ENCODE measurements at places on chromosomes 6 and 20.
A peak's percentile ranks its signal among the peaks of the same experiment; 100 is the strongest.

DNA sequence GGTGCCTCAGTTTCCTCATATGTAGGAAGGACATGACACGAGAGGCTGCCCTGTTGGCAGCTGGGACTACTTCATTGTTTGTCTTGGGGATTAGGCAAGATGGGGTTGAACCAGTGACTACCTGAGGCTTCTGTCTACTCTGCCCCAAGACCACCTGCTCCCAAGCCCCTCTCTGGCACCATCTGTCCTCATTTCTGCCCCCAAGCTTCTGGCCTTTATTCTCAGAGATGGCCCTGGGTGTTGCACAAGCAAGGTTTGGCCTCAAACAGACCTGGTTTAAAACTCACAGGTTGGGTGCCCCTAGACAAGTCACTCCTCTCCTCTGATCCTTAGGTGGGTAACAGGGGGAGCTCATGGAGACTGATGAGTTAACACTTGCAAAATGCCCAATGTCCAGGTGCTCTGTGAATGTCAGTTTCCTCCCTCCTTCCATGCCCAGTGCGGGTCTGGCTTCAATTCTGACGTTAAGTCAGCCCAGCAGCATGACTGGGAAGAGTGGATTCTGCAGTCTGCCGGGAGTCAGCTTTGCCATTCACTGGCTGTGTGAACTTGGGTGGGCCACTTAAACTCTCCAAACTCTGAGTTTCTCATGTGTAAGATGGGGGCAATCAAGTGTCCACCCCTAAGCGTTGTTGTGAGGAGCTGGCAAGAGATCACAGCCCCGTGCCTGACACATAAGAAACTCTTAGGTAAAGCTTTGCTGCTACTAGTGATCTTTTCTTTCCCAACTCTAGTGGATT lies 84.5 kb upstream of the TOX2 start:
- no peak for DNase-seq

DNA sequence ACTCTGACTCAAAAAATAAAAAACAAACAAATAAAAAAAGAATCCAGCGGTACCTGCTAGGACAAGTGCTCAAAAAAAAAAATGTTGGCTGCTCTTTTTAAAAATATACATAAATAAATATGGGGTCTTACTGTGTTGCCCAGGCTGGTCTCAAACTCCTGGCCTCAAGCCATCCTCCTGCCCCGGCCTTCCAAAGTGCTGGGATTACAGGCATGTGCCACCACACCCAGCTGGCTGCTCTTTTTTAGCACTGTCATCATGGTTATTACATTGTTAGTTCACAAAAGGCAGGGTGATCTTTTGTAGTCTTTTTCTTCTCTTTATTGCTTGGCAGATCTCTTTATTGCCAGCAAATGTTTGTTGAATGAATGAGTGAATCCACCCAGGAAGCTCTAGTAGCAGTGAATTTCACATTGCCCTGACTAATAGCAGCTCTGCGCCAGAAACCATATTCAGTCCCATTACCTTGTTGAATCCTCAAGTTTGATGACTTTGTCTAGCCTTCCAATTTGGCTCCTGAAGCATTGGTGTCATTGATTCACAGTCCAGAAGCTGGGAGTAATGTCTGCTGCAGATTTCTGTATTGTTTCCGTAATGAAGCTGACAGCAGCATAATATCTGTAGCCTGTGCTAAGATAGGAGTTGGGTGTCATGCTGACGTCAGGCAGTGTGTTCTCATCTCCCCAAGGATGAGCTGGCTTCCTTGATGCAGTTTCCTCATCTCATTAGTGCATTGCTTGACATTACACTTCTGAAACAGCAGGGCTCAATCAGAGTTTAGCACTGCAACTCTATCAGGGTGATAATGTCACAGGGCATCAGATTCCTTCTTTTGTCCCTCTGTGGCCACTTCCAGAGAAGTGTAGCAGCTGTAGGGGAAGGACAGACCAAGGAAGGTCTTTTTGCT lies 84.9 kb upstream of the TGM3 start:
- DNase-seq, result no peak

DNA sequence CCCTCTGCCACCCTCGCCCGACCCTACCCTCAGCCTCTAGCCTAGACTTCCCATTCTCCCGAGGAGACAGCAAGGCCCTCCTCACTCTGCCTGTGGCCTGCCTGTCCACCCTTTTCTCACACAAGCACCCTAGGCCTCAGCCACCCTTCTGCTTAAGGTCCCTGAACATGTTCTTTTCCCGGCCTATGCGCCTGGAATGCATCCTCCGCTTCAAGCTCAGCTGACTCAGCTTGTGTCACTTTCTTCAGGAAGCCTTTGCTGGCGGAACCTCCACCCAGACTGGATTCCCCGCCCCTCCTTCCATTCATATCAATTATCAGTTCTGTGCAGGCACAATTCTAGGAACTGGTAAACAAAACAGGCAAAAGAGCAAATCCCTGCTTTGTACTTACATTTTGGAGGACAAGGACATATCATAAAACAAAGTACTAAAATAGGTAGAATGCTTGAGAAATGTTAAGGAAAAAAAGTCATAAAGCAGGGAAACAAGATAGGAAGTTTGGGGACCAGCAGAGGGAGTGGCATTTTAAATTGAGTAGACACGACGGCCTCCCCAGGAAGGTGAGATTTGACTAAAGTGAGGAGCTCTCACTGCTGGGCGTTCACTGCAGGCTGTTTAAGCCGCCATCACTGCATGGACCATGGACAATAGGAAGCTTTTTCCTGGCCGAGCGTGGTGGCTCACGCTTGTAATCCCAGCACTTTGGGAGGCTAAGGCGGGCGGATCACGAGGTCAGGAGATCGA lies 17.9 kb upstream of the SNHG17 start:
- DNase-seq, result no peak

GRCh38 chr6:20234136-20234535 lies 21.9 kb upstream of the MBOAT1 start:
- DNase-seq, result no peak

DNA sequence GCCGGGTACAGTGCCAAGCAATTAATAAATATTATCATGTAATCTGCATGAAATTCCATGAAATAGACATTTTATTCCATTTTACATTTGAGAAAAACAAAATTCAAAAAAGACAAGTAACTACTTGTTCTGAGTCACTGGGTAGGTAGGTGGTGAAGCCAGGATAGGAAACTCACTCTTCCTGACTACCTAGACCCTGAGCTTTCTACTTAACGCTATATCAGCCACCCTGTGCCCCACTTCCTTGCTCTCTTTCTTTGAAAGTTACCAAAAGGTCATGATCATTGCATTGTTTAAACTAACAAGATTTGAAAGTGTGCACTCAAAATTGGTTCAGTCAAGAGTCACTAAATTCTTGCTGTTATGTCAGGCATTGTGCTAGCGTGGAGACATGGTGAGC lies 235.7 kb downstream of the CD83 start:
- no peak for DNase-seq

GRCh38 chr6:3231247-3232016 lies 4.0 kb upstream of the TUBB2B start:
- no peak for DNase-seq

DNA sequence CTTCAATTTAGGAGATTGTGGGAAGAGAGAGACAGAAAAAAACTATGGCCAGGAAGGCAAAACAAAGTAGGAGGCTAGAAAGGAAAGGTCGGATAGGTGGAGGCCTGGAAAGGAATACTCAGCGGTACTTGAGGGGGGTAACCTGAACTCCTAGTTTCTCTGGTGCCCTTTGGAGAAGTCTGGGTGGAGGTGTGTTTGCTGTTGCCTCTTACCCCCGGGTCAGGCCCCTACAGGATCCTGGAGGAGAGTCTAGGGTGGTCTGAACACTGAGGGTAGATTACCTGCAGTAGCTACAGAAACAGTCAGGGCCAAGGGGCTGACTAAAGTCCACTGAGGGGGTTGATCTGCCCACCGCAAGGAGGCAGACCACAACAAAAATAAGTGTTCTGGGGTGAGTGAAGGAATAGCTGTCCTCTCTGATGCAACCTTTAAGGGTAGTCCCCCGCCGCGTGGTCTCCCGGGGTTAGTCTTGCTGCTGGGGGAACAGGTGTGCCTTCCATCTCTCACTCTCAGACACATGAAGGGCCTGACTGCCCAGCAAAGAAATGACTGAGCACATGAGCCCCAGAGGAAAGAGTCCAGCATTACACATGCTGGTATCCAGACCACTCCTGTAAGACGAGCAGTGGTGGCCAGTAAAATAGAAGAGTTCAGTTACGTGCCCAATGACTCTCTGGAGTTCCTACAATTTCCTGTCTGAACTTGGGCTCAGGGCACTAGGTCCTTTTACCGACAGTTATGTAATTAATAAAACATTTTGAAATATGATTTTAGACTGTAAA lies 59.5 kb downstream of the MTHFD1L start:
- DNase-seq, result no peak

DNA sequence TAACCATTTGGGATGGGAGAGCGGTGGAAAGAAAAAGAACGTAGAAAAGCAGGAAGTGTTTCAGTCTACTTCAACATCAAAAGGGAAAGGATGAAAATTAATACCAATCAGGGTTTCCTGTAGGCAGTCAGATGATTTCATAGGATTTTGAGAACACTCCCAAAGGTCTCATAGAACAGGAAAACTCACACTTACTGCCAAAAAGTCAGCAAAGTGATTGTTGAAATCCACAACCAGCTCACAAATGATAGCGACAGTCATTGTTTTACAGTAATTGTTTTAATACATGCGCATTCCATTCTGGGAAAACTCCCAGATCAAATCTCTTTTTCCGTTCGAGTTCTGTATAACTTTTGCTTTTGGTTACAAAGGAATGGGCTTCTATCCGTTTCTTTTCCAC lies 5.3 kb upstream of the CNKSR3 start:
- DNase-seq, result no peak

DNA sequence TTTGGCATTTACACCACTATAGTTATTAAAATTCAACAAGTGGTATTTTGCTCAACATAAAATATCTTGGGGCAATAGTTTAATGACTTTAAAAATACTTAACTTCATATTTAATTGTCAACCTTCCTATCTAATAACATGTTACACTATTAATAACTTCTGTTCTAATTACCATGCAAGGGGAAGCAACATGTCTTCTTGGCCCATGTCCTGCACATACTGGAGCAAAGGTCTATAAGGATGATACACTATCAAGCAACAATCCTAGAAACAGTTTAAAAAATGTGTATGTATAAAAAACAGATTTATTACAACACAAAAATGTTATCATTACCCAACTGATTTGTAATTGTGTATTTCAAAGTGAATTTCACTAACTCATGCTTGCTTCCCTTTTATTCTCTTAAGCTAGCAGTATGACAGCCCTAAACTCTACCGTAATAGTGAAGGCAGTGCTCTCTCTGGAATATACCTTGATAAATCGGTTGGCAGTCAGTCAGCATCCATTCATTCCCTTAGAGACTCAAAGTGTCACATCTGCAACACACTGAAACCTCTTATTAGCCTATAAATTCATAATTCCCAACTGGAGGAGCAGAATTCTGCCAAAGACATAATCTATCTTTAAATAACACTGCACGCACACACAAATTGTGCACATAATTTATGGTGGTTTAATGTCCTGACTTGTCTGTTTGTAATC lies 18.3 kb downstream of the CCNC start:
- DNase-seq, result no peak

DNA sequence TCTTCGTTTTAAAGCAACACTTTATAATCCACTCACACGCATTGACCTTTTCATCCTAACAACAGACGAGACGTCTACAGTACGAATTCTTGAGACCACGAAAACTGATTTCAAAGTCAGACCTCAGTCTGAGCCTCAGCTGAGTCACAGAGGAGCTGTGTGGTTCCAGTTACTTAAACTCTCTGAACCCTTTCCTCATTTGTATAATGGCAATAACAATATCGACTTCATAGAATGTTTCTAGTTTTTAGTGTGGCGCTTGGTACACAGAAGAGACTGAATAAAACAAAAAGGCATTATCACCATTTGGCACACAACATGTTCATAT lies 236.9 kb downstream of the ATXN1 start:
- no peak for DNase-seq

GRCh38 chr6:150069706-150070105 lies 785 bp upstream of the ULBP3 start:
- DNase-seq, result no peak

DNA sequence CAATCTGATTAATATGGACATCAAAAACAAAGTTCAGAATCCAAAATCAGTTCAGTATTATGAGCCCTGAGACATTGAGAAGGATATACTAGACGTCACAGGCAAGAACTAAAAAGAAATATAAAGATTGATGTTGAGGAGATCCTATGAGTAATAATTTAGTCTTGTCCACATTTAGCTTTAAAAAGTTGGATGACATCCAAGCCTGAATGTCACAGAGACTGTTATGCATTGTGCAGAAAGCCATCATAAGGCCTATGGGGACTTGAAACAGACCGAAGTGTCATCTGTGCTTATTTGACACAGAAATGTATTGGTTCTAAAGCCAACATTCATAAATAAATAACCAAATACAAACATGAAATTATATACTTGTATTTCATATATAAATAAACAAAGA lies 581.8 kb upstream of the MMS22L start:
- DNase-seq, result no peak

GRCh38 chr6:7727086-7727945 lies 1.4 kb downstream of the BMP6 start:
- peak; percentile 21 for DNase-seq

GRCh38 chr6:137570393-137570792 lies 76.2 kb upstream of the OLIG3 start:
- no peak for DNase-seq

- no peak for DNase-seq
Measured at GRCh38 chr6:142294679-142295078, 7.1 kb upstream of the ADGRG6 start.

DNA sequence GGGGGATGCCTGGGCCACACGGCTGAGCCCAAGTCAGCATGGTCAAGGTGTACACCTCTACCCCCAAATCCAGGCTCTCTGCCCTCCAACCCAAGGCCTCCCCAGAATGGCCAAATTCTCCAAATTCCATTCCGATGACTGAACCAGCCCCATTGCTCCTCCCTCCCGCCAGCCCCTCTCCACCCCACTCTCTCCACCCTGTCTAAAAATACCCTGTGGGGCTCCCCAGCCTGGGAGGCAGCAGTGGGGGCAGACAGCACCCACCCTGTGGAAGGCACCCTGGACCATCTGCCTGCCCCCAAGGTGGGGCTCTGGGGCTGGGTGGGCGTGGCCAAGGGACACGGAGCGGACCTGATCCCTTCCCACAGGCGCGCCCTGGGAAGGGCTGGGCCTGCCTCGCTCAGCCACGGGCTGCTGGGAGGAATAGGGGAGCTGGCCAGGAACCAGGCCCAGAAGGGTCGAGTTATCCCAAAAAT lies 11.4 kb downstream of the TEAD3 start:
- no peak for DNase-seq

- DNase-seq, result peak; percentile 21
Measured at GRCh38 chr6:155771822-155772221, 316.2 kb upstream of the NOX3 start.

DNA sequence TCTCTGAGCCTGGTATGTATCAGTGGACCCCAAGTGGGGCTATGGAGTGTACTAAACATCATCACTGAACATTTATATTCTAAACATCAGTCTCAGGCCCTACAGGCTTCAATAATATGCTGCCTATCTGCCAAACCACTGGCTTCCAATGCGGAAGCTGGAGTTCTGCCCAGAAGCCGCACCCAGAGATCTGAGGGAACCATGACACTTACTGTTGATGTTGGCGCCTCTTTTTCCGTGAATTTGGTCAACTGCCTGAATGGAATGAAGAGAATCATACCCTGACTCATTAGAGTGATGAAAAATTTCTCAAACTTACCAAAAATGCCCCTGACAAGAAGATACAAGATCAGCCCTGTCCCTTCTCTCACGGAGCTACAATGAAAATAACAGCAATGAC lies 66.2 kb downstream of the SLC22A23 start:
- no peak for DNase-seq
